GM03348 (cell line): ENCODE measurements at places on chromosomes 1 and 21.

DNA sequence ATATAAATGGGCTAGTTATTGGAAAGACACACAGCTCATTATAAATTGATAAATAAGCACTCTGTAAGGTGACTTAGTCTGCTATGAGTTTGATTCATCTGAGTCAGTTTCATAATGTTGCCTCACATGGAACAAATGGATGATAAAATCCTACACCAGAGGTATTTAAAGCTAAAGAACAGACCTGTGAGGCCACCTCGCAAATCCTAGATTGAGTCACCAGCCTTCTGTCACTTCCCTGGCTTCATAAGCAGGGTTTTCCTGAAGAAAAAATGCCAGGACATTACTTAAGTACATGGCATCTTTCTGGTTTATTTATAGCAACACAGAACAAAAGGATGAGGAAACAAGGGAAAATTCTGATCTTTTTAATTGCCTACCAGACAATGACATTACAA is 18.4 kb downstream of the CD2 start:
- DNase-seq, result no peak

GRCh38 chr1:110174961-110175360 is 24.7 kb downstream of the SLC6A17 start:
- DNase-seq, result peak; percentile 17

GRCh38 chr1:193110246-193110645 is 5.0 kb upstream of the GLRX2 start:
- DNase-seq, result no peak

DNA sequence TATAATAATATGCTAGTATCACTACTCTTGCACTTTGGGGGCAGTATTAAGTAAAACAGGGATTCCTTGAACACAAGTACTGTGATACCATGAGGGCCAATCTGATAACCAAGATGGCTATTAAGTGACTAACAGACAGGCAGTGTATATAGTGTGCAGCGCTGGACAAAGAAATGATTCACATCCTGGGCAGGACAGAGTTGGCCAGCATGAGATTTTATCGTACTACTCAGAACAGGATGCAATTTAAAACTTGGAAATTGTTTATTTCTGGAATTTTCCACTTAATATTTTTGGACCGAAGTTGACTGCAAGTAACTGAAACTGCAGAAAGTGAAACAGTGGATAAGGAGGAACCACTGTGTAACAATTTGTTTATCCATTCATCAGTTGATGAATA is 74.6 kb downstream of the DNTTIP2 start:
- peak; percentile 64 for DNase-seq

- DNase-seq, result peak; percentile 53
Observed at GRCh38 chr1:13583595-13583965, at the start of gene PDPN. Gene PDPN (plus strand): TSS chr1:13583832. CDS start chr1:13584034, 202 bp downstream.
